ENCODE measurements at places on chromosomes 6 and 20.

DNA sequence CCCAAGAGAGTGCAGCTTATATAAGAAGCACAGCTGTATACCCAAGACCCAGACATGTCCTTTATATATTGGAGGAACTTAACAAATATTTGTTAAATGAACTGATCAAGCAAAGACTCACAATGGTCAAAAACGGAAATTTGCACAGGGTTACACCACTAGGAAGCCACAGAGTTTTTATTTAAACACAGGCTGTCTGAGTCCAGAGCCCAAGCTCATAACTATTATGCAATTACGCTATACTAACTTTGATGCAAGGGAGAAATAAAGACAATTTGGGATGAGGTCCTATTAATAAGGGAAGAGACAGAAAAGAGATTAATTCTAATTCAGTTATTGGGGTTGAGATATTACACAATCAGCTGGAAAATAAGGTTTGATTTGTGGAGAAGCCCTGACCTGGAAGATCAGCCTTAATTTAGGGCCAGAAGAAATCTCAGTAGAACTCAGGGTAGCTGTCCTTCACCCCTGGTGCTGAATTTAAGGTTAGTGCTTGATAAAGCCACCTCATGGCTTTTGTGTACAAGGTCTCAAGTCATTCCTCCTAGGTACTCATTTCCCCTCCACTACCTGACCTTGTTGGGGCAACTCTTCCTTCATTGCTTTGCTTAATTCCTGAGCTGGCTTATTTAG, 10.5 kb upstream of the ZNF334 start:
- no peak for DNase-seq

GRCh38 chr6:40556881-40557280, 30.3 kb downstream of the LRFN2 start:
- DNase-seq: no peak

DNA sequence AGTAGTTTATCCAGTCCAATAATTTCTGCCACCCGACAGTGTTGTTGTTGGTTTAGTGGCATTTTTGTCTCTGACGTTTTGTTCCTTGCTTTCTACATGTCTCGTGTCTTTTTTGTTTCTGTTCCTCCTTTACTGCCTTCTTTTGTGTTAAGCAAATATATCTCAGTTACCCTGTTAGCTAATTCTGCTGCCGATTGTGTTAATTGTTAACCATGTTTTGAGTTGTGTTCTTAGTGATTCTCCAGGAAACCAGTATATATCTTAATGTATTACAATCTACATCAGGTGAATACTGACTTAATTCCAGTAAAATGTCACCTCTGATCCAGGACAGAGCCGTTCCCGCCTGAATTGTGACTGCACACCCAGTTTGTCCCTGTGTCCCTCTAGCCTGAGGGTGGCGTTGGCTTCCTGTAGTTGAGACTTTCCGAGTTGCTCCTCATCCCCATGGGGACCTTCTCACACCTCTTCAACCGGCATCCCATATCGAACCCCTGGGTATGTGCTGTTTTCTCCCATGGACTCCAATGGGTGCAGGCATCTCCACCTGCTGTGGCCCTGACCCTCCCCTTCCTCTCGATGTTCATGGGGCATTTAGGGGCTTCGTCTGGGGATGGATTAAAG, 35.8 kb upstream of the BHLHE23 start:
- DNase-seq: no peak

DNA sequence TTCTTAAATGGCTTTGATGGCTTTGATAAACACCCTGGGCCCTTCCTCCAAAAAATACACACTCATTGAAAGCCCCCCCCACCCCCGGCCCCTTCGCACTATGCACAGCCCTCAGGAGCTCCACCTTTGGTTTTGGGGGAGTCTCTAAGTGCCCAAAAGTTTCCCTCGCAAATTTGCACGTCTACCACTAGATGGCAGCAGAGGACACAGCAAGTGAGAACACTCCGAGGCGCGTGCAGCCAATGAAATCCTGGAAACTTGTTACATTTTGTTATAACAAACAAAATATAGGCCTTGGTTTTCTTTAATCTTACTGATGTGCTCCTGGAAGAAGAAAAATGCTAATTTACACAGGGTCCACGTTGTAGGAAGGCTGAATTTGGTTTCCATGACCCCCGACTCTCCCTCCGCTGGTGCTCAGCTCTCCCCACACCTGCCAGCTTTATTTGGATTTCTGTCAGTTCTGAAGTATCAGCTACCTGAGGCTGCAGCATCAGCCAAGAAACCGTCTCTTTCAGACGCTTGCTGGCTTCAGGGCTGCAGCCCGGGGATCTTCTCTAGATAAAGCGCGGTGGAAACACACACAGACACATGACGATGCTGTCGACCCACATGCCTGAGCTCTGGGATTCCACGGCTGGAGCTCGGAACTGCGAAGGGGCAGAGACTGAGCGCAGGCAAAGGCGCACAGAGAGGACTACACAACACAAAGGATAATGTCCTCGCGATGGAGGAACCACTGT, 148.3 kb upstream of the RPS6KA2 start:
- DNase-seq: peak; percentile 33

- no peak for DNase-seq
Observed at GRCh38 chr6:130794738-130795137, 32.5 kb upstream of the SMLR1 start.

DNA sequence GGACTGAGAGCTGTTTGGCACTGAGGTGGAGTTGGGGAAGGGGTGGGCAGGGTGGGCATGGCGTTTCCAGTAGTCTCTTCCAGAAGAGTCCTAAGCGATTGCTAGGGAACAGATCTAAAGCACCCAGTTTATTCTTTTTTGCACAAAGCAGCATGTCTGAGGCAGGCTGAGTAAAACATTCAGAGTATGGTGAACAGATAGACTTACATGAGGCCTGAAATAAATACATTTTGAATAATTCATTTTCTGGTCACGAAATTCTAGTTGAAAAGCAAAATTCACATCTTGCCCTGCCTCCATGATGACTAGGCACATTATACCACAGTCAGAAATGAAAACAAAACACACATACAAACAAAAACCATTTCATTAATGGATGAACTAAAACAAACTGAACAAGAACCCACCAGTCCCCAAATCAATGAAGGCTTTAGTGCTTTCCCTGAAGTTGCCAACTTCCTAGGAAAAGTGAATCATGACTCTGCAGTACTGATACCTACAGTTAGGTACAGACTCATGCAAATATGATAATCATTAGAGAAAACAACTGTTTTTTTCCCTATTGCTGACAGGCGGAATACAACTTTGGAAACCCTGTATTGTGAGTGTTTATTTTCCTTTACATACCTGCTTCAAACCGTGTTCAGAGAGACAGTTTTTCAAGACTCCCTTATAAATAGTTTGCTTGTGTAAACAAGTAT, 702.9 kb upstream of the POU3F2 start:
- no peak for DNase-seq

GRCh38 chr6:147699637-147700036, 191.1 kb downstream of the SAMD5 start:
- no peak for DNase-seq

- no peak for DNase-seq
Observed at GRCh38 chr6:38353310-38354036, 286.3 kb downstream of the BTBD9 start.

GRCh38 chr20:37403107-37404033, 57.4 kb downstream of the SRC start:
- DNase-seq: no peak

All from NCI-H1930 (cell line).